ENCODE measurements at places on chromosomes 3 and 15.

GRCh38 chr15:58401276-58401675, 30.5 kb upstream of the LIPC start:
- DNase-seq: peak; percentile 30

DNA sequence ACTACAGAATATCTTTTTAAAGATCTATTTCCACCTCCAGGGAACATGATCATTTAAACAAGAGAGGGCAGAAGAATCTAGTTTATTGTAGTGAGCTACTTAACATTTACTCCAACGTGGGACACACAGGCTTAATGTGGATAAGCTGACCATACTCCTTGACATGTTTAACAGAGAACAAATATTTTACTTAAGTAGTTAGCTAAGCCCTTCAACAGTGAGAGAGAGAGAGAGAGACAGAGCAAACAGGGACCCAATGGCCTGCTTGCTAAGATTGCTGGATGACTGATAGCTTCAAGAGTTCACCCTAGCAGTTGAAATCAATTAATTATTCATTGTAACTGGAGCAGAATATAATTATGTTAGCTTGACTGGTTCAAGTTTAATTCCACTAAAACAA, 158.6 kb downstream of the ADAM10 start:
- DNase-seq: peak; percentile 11

GRCh38 chr3:192408647-192409200, 318.6 kb downstream of the FGF12 start:
- DNase-seq: no peak

DNA sequence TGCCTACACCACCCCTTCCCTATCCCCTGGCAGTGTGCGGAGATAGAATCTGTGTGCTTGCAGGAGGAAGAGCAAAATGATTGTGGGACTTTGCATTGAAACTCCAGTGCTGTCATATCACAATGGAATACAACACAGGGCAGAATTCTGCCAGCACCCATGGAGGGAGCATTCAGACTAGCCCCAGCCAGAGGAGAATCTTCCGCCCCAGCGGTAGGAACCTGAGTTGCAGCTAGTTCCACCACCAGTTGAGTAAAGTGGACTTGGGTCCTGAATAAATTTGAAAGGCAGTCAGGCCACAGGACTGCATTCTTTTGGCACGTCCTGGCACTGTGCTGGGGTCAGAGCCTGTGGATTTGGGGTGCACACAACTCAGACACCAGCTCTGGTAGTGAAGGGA, 27.5 kb downstream of the NCBP2 start:
- DNase-seq: no peak

DNA sequence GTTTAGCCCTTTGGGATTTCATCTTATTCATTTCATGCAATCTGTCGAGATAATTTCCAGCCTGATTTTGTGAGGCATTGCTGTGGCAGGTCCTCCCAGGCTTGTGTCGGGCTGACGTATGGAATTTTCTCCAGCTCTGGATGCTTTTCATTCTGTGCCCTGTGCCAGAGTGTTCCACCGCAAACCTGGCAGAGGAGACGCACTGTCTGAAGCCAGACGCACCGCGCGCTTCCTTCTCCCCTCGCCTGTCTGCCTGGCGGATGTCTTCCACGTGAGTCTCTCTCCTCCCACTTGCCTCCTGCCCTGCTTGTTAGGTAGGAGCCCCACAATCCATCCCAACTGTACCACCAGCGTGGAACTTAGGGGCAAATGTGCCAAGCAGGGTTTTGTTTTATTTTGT, 20.1 kb upstream of the GLCE start:
- DNase-seq: peak; percentile 99

GRCh38 chr15:91711384-91712033, 142.0 kb upstream of the SLCO3A1 start:
- no peak for DNase-seq

DNA sequence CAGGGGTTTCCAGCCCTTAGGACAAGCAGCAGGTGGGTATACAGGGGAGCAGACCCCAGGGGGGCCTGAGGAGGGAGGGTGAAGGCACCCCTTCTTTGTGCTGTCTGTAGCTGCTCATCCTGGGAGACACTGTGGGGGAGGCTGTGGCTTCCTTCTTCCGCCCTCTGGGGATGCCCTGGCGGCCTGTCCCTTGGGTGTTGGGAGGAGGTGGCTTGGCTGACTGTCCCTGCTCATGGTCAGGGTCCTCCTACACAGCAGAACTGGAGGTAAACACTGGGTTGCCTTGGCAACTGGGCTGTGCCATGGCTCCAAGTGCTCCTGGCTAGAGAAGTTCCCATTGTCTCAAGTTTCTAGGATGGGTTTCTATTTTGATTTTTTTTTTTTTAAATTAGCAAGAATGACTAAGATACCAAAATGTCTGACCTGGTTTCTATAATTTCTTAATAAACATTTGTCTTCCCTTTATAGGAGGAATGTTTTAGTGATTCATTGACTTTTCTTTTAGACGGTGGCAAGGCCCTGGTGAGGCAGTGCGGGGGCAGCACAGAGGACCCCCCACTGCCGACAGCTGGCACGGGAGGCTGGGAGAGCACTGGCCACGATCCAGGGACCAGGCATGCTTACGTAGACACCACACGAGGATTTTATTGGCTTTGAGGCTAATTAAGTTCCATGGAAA, 12.4 kb downstream of the KLF13 start:
- DNase-seq: peak; percentile 91
